NCI-H187 treated with DMSO at 0.1 percent for 48 hours (cell line): ENCODE measurements at places on chromosomes 3 and 15.

- DNase-seq = no peak
Measured at GRCh38 chr3:139721370-139721769, 43.6 kb upstream of the NMNAT3 start.

GRCh38 chr3:81451611-81452010, 309.8 kb downstream of the GBE1 start:
- no peak for DNase-seq

GRCh38 chr15:57735431-57735830, 28.9 kb downstream of the POLR2M start:
- no peak for DNase-seq

- no peak for DNase-seq
Measured at GRCh38 chr15:101393172-101393571, 96.3 kb downstream of the PCSK6 start.

- DNase-seq = no peak
Measured at GRCh38 chr3:126452213-126452612, 23.5 kb downstream of the ZXDC start.

- DNase-seq = no peak
Measured at GRCh38 chr15:70320482-70320881, 222.8 kb upstream of the TLE3 start.

- DNase-seq = no peak
Measured at GRCh38 chr3:72549761-72550581, 298.3 kb downstream of the SHQ1 start.

GRCh38 chr3:13308380-13308801, 111.7 kb downstream of the NUP210 start:
- DNase-seq = no peak

DNA sequence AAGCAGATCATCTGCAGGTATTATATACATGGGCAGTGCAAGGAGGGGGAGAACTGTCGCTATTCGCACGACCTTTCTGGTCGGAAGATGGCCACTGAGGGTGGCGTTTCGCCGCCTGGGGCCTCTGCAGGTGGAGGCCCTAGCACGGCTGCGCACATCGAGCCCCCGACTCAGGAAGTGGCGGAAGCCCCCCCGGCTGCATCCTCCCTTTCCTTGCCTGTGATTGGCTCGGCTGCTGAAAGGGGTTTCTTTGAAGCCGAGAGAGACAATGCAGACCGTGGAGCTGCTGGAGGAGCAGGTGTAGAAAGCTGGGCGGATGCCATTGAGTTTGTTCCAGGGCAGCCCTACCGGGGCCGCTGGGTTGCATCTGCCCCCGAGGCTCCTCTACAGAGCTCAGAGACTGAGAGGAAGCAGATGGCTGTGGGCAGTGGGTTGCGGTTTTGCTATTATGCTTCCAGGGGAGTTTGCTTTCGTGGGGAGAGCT, 639 bp downstream of the MKRN3 start:
- peak; percentile 46 for DNase-seq

DNA sequence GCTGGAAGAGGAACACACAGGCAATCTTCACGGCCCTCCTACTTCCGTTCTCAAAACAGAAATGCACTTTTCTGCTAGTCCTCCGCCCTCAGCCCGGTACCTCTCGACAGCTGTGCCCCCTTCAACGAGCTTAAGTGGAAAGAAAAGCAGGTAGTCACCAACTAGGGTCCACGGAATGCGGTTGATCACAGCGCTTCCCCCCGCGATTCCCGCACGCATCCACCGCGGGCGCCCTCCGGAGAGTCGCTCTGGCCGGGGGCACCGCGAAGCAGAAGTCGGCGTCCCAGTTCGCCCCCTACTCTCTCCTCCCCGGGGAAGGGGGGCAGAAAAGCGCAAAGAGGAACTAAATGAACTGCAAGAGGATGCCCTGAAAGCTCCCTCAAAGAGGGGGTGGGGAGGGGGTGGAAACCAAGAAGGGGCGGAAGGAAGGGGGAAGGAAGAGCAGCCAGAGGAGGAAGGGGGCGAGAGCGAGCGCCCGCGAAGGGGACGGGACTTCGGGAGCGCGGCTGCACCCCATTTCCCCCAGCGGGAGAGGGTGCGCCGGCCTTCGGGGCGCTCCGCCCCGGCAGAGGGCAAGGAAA, 738 bp downstream of the ACAP2 start:
- no peak for DNase-seq

- DNase-seq = no peak
Measured at GRCh38 chr3:138824114-138824506, 10.6 kb downstream of the PIK3CB start.
